ENCODE measurements at places on chromosomes 11 and 22.

- no peak for DNase-seq
Observed at GRCh38 chr11:57353036-57353435, 14.9 kb downstream of the P2RX3 start.

DNA sequence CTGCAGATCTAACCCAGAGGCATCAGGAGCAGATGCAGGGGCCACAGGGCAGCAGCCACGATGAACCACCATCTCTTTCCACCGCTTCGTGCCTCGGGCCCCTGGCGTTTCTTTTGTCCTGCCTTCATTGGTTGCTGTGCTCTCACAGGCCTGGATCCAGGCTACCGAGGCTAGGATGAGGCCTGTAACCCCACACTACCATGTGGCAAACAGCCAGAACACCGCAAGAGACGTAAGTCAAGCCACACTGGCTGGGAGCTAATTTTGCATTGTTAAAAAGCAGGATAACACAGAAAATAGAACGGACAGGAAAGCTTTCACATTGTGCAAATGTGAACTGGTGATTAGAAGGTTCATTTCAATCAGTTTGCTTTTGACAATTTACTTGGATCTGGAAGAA lies 15.7 kb upstream of the ARFGAP3 start:
- DNase-seq, result no peak

DNA sequence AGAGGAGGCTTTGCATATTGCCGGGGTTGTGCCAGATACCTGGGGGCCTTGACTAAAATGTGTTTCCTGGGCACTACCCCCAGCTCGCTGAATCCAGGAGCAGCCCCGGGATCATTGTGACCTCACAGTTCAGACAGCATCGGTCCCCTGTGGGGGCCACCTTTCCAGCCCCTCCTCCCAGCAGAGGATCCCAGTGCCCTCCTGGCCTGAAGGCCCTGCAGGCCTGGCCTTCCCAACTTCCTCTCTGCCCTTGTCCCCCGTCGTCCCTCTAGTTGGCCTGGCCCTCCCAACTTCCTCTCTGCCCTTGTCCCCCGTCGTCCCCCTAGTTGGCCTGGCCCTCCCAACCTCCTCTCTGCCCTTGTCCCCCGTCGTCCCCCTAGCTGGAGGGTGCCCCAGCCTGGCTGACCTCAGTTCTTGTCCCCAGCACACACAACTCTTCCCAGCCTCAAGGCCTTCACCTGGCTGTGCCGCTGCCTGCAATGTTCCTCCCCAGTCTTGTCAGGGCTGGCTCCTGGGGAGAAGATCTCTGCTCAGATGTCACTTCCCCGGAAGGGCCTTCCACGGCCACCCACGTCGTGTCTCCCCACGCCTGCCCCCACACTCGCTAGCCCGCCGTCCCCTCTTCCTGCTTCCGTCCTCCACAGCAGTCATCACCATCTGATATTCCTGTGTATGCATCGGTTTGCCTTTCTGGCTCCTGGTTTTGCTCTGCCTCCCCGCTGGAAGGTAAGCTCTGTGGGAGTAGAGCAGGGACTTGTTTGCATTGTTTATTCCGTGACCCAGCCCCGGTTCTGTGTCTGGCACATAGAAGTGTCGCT lies 12.6 kb upstream of the ANO1 start:
- no peak for DNase-seq

DNA sequence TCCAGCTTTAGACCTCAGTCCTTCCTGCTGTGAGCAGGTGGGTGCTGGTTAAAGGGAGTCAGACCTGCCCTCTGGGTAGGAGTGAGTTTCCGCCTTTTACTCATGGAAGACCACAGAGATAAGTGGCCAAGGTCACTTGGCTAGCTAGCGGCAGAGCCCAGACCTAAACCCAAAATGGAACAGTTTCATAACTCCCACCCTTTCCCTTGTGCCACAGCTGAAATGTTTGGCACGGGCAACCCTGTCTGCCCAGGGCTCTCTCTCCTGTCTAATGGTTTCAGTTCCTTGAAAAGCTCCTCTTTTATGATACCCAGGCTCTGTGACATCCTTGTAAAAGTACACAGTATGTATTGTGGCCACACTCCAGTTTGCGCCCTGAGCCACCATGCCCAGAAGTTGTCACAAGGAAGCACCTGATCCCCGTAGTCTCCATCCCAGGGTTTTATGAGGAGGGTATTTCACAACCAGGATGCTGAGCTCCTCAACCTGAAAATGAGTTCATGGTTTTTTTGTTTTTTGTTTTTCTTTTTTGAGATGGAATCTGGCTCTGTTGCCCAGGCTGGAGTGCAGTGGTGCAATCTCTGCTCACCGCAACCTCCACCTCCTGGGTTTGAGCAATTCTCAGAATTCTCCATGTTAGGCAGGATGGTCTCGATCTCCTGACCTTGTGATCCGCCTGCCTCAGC lies 5.1 kb downstream of the MB start:
- DNase-seq, result no peak

DNA sequence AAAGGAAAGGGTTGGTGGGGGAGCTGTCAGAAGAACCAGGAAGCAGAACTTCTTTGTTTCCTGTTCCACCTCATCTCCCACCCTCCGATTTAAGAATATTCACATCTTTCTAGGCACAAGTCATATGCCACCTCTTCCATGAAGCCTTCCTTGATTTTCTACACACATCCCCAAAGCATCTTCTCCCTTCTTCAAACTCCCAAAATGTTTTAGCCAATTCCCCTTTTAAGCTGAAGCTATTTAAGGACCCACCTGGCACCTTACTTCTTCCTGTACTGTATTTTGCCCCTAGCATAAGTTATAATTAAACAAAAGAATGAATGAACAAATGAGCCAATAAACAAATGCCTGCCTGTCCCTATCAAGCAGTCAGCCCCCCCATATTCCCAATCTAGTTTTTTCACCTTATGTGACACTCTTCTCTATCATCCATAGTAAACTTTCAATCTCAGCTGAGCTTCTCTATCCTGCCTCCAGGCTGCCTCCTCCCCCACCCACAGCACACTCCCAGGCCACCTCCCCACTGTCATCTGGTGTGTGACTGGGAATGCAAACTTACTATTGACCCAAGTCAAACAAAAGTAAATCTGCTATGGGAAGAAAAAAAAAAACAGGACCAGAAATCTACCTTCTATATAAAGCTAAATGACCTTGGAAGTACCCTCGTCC lies 3.9 kb downstream of the TNKS1BP1 start:
- DNase-seq, result no peak

GRCh38 chr22:21044931-21045584 lies 688 bp upstream of the LRRC74B start:
- no peak for DNase-seq

- no peak for DNase-seq
Observed at GRCh38 chr11:6637871-6638270, 17.7 kb downstream of the DCHS1 start.

DNA sequence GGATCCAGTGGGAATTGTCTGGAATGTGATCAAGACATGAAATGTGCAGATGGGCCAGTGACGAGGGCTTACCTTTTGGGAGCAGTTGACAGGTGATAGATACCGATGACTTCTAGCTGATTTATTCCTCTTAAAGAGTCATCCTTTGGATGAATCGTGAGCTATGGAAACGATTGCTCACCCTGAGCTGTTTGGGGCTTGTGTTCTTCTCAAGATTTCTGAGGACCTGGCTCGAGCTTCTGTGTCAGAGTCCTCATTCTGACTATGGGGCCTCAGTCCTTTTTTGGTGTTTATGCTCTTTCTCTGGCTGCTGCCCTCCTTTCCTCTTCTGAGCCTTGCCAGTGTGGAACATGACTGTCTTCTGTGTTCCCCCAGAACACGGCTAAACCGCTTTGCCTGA lies 11.9 kb upstream of the AMPD3 start:
- DNase-seq, result no peak

Measured in stimulated activated naive CD4-positive, alpha-beta T cell treated with Interleukin-2 at 50 U/mL for 16 hours (primary cell).